ENCODE measurements at places on chromosomes 6 and 20.
A peak's percentile ranks its signal among the peaks of the same experiment; 100 is the strongest.

DNA sequence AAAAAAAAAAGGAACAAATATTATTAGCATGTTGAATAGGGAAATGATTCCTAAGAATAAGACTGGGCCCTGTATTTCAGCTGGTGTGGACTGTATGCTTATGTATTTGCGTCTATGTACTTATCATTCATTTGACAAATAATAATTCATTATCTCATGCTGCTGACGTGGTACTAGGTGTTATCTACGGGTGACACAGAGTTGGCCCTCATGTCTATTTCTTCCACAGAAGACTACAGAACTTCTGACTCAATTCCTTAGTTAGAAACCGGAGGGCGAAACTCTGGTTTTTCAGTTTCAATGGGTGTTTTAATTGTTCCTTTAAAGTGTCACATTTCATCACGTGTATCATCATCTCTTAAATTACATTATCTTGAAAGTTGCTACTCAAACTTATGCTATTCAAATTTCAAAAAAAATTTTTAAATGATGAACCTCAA lies 305.9 kb downstream of the CLIC5 start:
- no peak for DNase-seq

GRCh38 chr6:31645325-31645724 lies 7.1 kb downstream of the BAG6 start:
- no peak for DNase-seq

DNA sequence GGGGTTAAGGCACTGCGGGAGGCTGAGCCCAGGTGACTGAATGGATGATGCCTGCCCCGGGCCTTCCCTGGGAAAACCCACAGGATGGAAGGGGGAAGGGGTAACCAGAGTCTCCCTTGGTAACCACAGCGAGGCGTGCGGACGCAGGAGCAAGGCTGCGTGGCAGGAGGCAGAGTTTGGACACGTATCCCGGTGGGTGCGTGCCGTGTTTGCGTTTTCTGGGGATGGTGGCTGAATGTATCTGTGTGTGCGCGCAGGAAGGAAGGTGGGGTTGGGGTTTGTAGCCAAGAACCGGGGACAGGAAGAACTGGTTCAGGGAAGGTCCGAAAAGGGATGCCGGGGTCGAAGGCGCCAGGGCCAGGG lies 1.8 kb downstream of the MDGA1 start:
- no peak for DNase-seq

DNA sequence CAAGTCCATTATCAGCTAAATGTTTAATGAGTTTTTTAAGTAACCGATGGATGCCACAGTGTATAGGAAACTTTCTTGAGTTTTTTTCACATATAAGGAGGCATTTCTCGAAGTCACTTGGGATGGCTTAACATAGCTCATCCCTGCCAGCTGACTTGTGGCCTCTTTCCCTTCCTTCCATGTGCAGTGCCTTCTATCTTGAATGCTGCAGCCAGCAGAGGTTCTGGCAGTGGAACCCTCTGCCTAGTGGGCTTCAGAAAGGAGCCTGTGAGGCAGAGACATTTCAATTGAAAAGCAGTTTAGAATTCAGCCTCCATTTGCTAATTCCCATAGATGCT lies 51.9 kb downstream of the AKAP12 start:
- no peak for DNase-seq

DNA sequence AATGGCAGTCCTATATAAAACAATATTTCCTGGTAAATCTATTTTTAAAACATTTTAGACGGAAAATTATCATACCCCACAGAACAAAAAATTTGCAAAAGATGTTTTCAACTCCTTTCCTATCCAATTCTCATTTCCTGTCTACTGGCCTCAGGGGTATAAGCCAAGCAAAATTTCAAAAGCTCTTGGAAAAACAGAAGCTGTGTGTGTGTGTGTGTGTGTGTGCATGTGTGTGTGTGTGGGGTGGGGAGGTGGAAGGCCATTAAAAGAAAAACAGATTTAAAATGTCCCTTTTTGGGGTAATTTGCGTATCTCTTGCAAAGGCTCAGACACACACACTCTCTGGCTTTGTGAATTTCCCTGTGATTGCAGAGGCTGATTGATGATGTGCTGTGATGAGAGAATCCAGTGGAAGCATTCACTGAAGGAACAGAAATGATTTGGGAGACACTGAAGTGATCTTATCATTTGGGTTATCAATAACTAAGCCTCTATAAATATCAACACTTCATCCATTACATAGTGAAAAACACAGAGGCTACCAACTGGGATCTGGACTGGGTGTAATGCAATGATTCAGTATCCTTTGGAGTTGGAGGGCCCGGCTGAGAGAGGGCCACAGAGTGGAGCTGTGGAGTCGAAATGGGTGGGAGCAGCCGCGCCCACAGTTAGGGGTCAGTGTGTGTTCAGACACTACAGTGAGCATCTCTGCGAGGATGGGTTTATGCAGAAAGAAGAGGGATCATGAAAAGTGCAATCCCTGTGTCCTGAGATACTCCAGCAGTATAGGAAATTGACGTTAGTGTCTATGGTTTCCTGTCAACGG lies 106.8 kb upstream of the PREP start:
- no peak for DNase-seq

DNA sequence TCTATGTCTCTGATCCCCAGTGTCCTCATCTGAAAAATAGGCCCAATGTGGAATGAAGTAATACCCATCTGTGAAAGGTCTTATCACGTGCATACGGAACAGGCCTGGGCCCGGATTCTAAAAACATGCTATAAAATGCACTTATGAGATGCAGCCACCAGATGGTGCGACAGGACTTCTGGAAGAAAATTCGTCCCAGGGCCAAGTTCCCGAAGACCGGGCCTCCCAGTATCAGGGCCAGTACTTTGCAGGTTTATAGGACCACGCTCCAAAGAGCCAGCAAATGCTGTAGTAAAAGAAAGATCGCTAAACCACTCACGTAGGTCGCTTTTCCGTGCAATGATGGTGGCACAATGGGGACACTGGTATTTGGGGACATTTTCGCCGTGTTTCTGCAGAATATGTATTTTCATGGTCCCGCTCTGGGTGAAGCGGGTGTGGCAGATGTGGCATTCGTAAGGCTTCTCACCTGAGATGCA lies 10.6 kb downstream of the CTCFL start:
- peak; percentile 62 for DNase-seq

GRCh38 chr6:137025786-137026730 lies 18.7 kb downstream of the IL20RA start:
- DNase-seq = no peak

DNA sequence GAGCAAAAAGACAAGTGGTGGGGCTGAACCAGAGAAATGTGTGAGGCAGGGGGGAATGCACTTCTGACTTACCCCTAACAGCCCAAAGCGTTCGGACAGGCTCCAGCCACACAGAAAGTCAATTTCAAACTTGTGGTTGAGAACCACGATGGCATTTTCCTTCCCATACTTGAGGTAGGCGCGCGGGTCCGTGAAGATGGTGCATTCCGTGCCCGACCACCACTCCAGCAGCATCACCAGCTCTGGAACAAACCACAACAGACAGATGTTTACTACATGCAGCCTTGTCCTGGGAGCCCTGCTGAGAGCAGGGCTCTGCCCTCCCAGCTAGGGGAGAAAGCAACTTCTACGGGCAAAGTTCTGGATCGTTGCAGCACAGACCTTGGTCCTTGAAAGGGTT lies 107.7 kb downstream of the AGPAT4 start:
- no peak for DNase-seq

DNA sequence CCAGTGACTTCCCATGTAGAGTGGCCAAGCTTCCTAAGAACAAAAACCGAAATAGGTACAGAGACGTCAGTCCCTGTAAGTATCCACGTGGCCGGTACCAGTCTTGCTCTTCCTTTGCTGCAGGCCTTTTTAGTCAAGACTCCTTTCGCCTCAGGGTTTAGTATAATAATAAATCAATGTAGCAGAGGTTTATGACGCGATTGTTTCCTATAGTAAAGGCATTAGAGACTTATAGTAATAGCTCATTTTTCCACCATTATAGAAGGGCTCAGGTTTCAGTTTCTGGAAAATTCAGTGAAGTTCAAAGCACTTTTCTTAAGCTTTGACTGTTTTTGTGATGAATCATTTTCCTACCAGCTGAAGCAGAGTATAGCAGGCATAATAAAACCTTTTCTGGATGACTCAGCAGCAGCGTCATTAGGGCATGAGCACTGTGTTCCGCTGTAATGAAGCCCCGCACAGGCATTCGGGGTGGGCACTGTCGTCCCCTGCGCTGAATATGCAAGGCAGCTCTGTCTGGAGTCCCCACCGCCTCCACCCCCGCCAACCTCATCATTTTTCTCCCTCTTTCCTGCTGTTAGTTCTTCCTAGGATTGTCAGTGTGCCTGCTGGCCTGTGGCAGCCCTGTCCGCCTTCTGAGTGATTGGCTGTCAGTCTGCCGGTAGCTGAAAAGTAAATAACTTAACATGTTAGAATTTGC lies 51.3 kb downstream of the PTPN1 start:
- DNase-seq = peak; percentile 92

DNA sequence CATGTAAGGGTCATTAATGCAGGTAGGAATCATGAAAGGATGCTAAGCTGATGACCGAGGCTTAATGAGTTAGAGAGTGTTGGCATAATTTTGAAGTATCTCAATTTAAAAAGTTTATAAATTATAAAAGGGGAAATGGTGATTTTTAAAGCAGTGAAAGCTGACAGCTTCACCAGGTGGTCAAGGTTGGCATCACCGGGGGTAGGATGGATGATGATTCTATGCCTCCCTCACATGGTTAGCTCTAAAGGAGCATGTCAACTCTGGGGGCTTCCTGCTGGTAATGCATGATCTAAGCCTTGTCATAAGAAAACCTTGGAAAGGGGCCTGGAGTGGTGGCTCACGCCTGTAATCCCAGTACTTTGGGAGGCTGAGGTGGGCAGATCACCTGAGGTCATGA lies 89.2 kb upstream of the MARCKS start:
- no peak for DNase-seq

Measured in amniotic stem cell (primary cell).